ENCODE measurements at places on chromosomes 6 and 20.

- no peak for DNase-seq
Measured at GRCh38 chr6:84425971-84426705, 198.7 kb upstream of the CEP162 start.

DNA sequence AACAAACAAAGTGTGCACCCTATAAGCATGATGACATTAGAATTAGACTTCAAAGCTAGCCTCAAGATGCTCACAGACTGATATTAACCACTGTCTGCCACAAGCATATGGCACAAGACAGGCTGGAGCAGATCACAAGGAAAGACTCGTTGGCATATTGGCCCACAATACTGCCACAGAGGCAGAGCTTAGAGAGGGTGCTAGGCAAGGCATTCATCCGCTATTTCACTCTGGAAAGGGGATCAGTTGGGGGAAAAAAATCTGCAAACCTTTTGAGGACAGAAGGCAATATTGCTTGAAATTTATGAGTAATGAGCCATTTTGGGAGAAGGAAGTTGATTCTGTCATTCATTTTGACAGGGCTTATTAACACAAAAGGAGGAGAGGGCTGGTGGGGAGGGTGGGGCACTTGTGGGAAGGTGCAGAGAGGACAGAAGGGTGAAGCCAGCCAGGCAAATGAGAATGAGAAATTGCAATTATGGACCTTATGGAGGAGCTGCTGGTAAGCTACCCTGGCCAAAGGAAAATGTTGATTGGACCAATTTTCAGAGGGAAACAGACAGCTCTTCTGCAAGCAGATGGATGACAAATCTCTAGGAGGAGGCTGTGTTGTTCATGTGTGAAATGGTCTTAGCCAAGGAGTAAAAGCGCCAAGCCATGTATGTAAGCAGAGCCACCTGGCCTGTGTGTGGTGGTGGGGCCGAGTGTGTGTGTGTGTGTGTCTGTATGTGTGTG is 187.7 kb downstream of the GMPR start:
- DNase-seq, result no peak

DNA sequence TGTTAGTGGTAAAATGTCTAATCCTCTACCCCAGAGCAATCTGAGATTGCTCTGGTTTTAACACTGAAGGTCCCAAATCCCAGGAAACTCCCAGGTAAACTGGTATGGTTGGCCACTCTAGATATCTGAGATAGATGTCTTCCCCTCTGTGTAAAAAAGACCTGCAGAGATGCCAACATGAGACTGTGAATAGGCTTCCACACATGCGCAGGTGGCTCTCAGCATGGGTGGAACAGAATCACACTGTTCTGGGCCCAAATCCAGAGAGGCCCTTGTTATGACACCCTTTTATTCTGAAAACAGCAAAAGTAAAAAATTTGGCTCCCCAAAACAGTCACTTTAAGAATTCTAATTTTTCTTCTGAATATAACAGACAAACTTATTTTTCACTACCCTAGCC is 88.7 kb upstream of the BMP5 start:
- DNase-seq, result no peak

DNA sequence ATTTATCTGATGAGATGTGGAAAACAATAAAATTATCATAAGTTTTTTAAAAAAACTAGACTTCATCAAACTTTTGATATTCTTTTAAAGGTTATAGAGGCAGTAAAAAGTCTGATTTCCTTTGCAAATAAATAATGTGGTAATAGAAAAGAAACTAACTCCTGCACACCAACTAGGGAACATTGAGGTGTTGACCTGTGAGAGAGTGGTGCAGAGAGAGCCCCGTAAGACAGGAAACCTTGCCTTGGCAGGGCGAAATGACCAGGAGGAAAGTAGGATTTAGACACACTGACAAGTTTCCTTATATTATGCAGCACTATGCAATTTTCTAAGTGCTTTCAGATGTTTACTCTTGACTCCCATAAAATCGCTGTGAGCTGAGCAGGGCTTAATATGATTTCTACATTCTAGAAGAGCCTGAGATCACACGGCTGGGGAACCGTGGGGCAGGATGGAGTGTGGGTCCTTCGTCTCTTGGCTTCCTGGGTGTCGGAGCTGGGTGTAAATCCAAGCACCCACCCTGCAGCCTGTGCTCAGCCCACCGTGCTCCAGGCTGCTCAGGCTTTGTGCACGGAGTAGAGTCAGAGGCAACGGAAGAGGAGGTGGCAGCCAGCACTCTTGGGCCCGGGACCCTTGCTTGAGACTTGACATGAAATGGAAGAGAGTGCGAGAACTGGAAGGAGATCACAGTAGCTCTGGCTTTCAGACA is 61.3 kb upstream of the FOXQ1 start:
- no peak for DNase-seq

Data from stimulated activated CD8-positive, alpha-beta memory T cell treated with anti-CD3 and anti-CD28 coated beads, Interleukin-7, amount 100 ng/mL, for 1 hour (primary cell).